ENCODE measurements at places on chromosomes 5 and 9.

DNA sequence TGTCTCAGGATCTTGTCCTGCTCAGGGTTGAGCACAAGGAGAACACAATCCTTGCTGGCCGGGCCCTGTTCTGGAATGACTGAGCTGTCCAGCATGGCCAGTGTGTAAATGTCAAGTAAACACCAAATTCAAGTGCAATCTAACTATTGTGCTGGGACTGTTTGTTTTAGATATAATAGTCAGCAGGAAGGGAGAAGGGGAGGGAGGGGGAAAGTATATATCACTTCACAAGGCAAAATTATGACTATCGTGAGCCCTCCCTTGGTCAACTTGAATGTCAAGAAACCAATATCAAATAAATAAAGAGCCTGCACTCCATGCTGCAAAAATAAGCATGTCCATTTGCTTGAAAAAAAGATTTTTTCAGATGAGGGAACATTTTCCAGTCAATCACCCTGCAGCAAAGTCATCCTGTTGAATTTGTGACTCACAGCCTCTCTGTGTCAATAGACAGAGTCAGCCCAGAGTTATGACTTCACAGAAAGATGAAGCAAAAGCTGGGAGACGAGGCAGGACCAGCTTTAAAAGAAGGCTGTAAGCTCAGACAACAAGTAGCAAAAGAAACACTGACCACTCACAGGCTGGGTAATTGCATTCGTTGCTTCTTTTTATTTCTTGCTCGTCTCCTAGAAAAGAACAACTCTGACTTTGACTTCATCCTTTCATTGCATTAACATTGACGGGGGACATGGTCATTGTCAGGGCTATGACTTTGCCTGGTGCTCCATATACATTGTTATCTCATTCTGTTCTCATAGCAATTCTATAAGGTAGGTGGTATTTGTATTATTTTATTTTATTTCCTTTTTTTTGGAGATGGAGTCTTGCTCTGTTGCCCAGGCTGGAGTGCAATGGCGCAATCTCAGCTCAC lies 15.3 kb upstream of the KLF4 start:
- DNase-seq: no peak
- no peak overlapping the region for H3K27ac ChIP-seq
- no peak overlapping the region for H3K4me3 ChIP-seq
- peaks cover 13% of the 10 kb centered on the region for H3K27me3 ChIP-seq
- no peaks in the 10 kb centered on the region for H3K4me1 ChIP-seq
- no peaks in the 10 kb centered on the region for H3K36me3 ChIP-seq

DNA sequence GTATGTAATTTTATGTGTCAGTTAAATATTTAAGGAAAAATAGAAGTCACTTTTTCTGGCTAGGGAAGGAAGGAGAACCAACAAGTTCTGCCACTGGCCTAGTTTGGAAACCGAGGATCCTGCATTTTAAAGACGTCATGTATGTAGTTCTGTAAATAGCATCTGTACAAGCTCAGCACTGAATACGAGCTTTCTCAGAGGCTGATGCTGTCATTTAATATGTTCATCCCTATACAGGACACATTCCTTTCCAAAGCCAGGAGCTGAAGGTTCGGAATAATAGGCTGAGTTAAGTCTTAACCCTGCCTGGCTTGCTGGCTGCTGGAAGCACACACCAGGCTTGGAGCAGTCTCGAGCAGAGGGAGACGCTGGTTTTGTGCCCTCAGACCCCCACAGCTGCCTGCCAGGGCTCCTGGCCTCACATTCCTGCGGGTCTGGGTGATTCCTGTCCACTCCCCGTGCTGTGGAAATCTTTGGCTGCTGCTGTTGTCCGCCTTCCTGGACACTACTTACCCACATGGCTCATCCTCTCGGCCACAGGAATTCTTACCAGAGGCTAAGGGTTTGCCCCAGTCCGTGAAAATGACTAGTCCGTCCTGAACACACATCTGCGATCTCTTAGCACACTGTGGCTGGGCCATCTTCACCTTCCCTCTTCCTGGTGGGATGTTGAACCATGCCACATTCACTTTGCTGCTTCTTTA lies 36.6 kb downstream of the SLC46A2 start:
- no peak overlapping the region for H3K27ac ChIP-seq
- H3K4me1 ChIP-seq: peaks cover 15% of the 10 kb centered on the region

DNA sequence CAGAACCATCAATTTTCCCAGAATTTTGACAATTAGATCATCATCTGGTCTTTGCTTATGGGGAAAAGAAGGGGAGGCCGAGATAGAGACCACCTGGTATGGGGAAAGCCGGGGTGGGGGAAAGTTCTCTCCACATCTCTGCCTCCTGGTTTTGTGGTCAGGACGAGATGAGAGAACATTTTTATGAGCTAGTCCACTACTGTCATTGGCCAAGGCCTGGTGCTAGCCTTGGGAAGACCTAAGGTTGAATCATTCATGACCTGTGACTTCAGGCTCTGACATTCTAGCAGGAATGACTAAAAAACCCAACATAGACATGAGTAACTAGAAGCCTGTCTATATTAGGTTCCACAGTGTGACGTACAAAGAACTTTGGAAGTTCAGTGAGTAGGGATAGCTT lies 135.2 kb downstream of the PTTG1 start:
- no peaks in the 10 kb centered on the region for H3K36me3 ChIP-seq
- peaks cover 8% of the 10 kb centered on the region for H3K27me3 ChIP-seq
- no peak overlapping the region for H3K4me3 ChIP-seq
- no peak overlapping the region for H3K27ac ChIP-seq

DNA sequence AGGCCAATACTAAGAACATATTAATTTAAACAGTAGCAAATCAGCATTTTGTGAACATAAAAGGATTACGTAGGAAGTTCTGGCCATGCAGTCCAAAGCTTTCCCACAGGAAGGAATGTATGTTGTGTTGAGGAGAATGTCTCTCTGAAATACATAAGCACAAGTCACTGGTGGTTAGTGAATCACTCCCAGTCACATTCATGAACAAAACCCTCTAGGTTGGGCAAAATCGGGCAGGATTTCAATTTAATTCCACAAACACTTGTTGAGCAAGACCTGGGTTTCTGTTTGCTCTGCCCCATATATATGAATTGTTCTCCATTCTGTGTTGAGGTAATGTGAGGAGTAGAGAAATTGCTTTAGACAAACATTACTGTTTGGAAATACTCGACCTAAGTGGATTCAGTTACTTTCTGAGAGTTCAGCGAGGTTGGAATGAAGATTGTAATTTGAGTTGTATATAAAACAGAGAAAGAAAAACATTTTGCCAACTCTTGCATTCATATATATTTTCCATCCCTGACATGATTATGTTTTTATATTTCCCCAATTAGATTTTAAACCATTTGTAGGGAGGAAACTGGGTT lies 127.6 kb upstream of the RPS23 start:
- no peaks in the 10 kb centered on the region for H3K4me1 ChIP-seq
- no peak for DNase-seq

GRCh38 chr5:67807439-67807888 lies 408.1 kb upstream of the PIK3R1 start:
- peaks cover 10% of the 10 kb centered on the region for H3K4me1 ChIP-seq
- H3K4me3 ChIP-seq: no peak overlapping the region
- DNase-seq: no peak
- H3K36me3 ChIP-seq: peaks cover 3% of the 10 kb centered on the region
